ENCODE measurements at places on chromosomes 7 and 10.

DNA sequence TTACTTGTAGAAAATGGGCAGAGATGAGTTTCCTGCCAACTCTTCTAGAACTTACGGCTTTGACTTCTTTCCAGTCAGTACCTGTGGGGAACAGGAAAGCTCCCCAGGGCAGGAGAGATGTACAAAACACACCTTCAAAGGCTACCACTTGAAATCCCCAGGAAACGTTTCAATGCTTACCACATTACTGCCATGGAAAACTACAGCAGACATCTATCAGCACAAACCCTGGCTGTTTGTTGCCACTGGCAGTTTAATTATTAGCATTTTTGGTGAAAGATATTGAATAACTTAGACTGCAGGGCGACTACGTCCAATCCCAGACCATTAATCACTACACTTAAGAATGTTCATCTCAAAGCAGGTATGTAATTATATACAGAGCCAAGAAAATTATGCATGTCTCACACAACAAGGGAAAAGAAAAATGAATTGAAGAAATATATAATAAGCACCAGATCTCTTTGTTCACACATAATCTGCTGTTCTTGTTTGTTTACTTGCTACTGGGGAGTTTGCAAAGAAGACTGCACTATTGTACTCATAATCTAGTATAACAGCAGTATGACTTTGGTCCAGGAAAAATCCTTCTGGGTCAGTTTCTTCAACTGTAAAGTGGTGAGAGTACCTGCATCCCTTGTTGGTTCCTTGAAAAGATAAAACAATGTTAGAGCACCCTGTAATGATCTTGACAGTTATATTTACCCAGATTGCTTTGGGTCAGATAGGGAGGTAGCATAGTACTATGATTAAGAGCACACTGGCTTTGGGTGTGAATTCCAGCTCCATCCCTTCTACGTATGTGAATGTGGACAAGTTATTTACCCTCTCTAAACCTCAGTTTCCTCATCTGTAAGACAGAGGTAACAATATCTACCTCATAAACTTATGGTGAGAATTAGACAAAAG lies 138.3 kb downstream of the DOCK4 start:
- DNase-seq = no peak

- no peak for DNase-seq
Measured at GRCh38 chr10:28072573-28072972, 73.7 kb upstream of the ODAD2 start.

- DNase-seq = no peak
Measured at GRCh38 chr7:22485189-22485588, 14.8 kb downstream of the STEAP1B start.

GRCh38 chr7:105768898-105769507 lies 107.4 kb downstream of the ATXN7L1 start:
- DNase-seq = no peak

GRCh38 chr7:1124164-1124563 lies 35.8 kb downstream of the ZFAND2A start:
- DNase-seq = no peak

DNA sequence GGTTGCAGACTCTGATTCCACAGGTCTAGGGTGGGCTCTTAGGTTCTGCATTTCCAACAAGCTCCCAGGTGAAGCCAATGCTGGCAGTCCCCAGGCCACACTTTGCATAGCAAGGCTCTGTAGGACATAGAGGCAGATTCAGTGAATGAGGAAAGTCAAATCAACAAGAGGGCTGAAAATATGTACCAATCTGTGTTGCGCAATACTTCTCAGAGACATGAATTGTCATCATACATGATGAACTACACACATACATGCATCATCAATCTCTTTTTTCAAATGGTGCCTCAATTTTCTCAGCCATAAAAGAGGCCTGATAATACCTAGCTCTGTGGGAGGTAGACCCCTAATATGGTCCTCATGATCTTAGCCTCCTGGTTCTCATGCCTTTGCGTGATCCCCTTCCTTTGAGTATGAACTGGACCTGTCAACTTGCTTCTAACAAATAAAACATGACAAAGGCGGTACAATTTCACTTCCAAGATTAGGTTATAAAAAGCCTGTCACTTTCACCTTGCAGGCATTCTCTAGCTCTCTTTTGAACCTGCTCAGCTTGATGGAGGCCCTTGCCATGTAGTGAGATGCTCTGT lies 49.0 kb downstream of the PIK3CG start:
- no peak for DNase-seq

GRCh38 chr7:27159266-27160144 lies 3.0 kb upstream of the HOXA7 start:
- DNase-seq = no peak

DNA sequence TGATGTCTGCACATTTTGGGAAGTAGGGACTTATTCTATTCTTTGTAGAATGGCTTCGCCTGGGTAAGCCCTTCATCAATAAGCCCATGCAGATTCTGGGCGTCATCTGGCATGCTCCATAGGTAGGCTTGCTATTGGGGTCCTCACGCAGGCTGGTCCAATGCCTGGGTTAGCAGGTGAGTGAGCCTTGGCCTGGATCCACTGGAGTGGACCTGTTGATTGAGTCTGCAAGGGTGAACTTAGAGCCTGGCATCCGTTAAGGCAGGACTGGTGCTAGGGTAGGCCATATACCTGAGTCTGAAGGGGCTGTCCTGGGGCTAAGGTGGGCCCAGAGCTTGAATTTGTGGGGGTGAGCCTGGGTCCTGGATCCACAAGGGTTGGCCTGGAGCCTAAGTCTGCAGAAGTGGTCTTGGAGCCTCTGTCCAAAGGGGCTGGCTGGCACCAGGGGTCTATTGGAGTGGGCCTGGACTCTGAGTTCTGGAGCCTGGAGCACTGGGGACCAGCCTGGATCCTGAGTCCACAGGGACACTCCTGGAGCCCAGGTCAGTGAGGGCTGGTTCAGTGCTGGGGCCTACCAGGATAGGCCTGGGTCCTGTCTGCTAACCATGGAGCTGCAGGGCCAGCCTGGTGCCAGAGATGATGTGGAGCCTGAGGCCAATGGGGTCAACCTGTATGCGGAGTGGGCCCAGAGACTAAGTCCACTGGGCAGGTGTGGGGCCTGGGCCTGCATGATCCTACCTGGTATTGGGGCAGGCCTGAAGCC lies 297.7 kb downstream of the PTPRN2 start:
- DNase-seq = no peak

- DNase-seq = no peak
Measured at GRCh38 chr7:149027055-149027454, 1.2 kb downstream of the PDIA4 start.

DNA sequence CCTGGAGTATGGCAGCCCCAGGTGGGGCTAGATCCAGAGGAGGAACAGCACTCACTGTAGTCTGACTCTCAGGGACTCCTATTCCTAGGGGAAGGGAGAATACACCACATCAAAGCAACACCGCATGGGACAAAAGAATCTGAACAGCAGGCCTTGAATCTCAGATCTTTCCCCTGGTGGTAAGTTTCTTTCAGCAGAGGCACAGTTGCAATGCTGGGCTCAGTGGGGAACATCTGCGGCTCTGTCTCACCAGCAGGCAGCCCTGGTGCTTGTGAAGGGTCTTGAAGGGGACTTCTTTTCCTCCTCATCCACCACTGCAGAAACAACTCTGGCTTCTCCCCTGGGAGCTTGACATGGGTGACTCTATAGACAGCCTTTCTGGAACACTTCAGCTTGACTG lies 111.2 kb upstream of the ARHGAP21 start:
- no peak for DNase-seq

DNA sequence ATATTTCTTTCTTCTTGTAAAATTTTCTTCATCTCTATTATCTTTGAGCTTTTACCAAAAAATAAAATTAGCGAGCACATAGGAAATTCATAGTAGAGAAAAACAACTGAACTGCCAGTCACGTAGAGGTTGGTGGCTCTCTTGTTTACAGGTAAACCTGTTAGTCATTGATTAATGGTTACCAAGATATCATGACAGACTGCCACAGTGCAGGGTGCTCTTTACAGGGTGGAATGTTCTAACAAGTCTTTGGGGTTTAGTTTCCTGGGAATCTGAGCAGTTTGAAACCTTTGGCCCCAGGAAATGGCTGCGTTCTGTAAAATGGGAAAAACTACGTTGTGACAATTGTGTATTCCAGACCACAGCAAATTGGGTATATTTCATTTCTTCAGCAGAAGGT lies 407.3 kb upstream of the ADARB2 start:
- no peak for DNase-seq

- no peak for DNase-seq
Measured at GRCh38 chr10:561721-562120, 127.7 kb downstream of the DIP2C start.

- DNase-seq = no peak
Measured at GRCh38 chr7:41185851-41186250, 517.0 kb downstream of the INHBA start.
